ENCODE measurements at places on chromosomes 16 and 17. TPM values are rescaled to one million over a fixed set of nuclear protein-coding genes. Genes with fewer than 3 reads are reported as not detected.

DNA sequence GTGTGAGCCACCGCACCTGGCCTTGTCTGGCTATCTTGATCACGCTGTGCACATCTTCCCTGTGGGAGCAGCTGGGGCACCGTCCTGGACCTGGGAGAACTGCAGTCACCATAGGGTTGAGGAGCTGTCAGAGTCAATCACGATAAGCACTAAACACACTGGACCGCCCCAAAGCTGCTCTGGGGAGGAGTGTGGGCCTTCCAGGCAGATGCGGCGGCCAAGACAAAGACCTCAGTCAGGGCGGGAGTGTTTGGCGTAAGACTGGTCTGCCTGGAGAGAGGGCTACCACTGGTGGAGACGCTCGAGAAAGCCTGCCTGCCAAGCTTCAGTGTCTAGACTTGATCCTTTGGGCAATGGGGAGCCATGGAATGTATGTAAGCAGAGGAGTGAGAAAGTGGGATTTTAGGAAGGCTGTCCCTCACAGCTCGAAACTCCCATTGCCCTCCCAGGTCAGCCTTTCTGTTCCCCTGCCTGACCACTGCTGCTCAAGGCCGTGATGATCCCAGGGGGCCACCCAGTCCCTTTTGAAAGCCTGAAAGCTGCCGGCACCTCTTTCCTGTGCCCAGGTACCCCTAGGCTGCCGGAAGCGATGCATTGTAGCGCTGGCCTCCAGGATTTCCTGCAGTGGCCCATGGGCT, 29.3 kb upstream of the CIBAR2 start:
- DNase-seq: peak; percentile 34

Gene CAPNS2
- 1.7 TPM for total RNA-seq

Gene MYH1
- 0.08 TPM for total RNA-seq

GRCh38 chr16:52705122-52705521, 158.2 kb upstream of the TOX3 start:
- no peak for DNase-seq

GRCh38 chr16:21156767-21157467, 1.6 kb upstream of the LDAF1 start:
- DNase-seq: peak; percentile 94

Gene ITGAX
- total RNA-seq: not detected

All from fibroblast of the aortic adventitia (primary cell).